ENCODE measurements at places on chromosomes 7 and 10.

DNA sequence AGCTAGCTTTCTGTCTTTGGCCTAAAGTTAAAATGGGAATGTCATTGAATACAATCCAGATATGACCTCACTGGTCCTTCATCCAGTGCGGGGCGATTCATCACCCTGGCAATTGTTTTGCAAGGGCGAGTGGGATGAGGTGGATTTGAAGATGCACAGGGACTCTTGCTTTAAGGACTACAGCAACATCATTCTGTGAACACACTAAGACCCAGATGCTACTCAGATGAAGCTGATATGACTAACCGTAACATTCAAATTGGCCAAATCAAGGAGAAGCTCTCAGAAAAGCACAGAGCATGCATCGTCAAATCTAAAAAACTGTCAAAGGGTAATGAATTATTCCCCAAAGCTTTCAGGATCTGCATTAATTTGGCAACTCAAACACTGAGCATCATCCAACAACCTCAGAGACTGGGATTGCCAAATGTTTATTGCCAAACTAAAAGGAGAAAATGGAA is 12.8 kb downstream of the CPA1 start:
- no peak for DNase-seq

DNA sequence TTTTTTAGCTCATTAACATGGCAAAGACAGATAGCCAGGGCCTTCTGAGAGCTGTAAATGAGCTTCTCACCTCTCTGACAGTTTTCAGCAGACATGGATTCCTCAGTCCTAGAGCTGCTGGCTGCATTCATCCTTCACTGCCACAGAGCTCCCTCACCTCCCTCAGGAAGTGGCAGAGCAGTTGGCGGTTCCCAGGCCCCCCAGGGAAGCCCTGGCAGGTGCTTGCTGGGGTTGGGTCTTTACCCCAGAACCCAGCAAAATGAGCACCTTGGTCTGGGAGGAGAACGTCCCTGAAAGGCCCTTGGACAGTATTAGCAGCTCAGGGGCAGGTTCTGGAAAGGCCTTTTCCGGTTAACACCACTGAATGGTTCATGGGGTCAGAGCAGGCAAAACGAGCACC is 288.0 kb downstream of the PTPRN2 start:
- DNase-seq, result no peak

- DNase-seq, result no peak
Observed at GRCh38 chr7:29482056-29482455, 81.6 kb upstream of the PRR15 start.

DNA sequence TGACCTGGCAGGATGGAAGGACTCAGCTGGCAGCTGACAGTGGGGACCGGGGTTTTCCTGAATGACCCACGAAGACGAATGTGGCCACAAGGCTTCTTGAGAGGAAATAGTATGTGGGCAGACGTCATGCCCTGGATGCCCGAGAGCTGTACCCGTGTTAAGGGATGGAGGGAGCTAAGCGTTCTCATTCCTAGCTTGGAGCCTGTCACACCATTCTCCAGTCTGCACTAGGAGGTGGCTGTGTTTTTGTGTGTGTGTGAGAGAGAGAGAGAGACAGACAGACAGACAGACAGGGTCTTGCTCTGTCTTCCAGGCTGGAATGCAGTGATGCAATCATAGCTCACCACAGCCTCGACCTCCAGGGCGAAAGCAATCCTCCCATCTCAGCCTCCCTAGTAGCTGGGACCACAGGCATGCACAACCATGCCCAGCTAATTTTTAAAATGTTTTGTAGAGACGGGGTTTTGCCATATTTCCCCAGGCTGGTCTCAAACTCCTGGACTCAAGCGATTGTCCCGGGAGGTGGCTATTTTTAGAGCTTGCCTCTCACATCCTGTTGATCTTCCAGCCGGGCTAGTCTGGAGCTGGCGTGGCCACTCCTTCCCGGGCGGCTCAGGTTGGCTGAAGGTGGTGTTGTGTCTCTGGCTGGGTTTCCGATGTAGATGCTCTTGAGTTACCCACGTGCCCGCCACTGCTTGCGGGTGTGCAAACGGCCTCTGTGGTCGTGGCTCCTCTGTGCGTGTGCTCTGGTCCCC is 2.1 kb downstream of the AMZ1 start:
- DNase-seq, result no peak

DNA sequence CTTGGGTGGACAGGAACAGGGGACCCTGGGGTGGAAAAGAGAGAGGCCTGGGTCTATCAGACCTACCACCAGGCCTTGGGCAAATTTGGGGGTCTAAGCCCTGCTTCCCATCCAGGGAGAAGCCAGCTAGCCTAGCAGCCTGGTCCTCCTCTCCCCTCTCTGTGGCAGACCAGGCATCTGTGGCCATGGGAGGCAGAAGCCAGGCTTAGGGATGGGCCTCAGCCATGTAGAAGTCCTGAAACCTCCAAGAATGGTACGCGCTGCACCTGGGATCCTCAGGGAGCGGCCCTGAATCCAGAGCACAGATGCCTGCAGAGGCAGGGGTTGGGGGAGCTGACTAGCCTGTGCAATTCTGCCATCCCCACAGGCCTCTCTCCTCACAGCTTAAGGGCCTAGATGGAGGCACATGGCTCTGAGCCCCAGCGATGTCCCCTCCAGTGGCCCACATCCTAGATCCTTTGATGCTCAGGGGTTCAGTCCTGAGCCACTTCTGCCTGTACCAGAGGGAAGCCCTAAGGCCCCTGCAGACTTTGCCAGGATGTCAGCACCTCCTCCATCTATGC is 21.2 kb downstream of the GRID1 start:
- no peak for DNase-seq

- no peak for DNase-seq
Observed at GRCh38 chr7:6419310-6419773, 28.4 kb downstream of the DAGLB start.

DNA sequence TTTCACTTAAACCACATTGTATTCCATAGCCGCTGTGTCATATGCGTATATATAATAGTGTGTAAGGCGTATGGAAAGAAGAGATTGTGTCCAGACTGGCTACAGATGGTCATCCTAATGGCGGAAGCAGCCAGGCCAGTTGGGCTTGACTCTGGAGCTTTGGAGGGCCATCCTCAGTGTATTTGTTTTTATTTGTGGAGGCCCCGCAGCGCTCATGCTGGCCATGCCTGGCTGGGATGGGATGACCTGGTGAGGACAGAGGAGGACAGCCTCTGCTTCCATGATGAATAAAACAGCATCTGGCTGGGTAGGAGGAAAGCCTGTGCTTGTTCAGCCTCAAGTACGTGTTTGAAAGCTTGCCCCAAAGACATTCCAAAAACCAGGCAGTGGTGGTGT is 220.3 kb downstream of the EBF3 start:
- no peak for DNase-seq

DNA sequence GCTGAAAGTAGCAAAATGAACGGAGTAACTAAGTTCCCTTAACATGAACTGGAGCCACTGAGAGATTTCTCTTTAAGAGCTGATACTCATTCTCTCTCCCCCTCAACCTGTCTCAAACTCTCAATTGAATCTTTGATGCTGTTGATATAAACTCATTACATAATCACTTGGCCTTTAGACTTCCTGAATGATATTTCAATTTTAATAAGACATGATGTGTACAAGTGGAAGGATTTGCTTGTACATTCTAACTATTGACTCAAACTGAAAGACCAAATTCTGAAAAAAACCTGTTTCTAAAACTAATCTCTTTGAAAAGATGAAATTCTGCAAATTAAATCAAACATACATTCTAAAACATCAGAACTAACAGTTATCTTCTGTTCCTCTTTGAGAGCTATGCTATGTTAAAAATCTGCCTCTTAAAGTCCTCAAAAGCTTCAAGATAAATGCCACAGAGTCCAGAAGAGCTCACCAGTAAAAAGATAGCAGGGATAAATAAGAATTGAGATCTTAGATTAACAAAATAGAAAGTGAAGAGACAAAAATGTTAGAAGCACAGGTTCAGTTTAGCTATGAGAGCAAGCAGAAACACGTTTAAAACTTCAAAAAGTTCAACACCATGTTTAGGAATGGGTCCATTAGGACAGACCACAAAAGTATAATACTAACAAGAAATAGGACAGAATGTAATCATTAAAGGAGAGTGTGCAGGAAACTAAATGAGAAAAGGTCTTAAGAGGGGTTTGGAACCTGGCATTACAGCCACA is 46.1 kb downstream of the TNPO3 start:
- DNase-seq, result no peak

GRCh38 chr10:112332509-112333228 is 41.2 kb upstream of the ACSL5 start:
- no peak for DNase-seq

DNA sequence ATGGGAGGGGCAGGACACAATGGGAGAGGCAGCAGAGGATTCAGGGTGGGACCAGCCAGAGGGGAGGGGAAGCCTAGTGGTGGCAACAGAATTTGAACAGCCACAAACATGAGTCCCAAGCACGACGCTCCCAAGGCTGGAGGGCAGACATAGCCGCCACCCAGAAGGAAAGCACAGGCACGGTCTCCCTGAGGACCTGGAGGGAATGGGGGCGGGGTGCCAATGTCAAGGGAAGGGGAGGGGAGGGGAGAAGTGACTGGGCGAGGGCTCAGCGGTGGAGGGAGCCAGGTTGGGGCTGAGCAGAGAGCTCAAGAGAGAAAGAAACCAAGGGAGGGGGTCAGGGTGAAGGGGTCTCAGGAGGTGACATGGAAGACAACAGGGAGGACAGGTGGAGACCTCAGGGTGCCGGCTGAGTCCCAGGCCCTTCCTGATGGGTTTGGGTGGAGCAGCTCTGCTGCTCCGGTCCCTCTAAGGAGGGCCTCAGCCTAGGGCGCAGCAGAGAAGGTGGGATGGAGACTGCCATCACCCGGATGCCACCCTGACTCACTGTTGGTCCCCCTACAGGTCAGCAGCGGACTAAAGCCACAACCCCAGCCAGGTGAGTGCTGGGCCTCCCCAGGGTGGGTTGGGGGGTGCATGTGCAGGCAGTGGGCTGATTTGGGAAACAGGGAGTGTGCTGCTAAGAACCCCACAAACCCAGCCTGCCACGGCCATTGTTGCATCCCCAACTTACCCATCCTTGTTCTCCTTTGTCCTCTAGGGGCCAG is 24.2 kb downstream of the PILRA start:
- DNase-seq, result no peak
